ENCODE measurements at places on chromosomes 4 and X.

DNA sequence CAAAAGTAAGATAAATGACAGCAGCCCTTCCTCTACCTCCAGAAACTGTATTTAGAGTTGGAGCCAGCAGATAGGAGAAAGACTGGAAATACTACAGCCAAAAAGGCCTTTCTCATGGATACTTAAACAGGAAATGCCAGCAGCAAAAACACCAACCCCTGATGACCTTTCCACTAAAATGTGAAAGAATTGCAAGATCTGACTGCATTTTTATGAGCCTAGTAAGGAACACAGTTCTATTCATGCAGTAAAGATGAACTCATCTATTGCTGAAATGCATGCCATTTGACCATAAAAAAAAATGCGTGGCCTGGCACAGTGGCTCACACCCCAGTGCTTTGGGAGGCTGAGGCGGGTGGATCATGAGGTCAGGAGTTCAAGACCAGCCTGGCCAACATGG lies 19.9 kb downstream of the ABCG2 start:
- H3K4me1 ChIP-seq: no peaks in the 10 kb centered on the region
- no peak overlapping the region for H3K4me3 ChIP-seq
- no peaks in the 10 kb centered on the region for H3K36me3 ChIP-seq
- no peak overlapping the region for H3K27ac ChIP-seq
- DNase-seq: no peak

DNA sequence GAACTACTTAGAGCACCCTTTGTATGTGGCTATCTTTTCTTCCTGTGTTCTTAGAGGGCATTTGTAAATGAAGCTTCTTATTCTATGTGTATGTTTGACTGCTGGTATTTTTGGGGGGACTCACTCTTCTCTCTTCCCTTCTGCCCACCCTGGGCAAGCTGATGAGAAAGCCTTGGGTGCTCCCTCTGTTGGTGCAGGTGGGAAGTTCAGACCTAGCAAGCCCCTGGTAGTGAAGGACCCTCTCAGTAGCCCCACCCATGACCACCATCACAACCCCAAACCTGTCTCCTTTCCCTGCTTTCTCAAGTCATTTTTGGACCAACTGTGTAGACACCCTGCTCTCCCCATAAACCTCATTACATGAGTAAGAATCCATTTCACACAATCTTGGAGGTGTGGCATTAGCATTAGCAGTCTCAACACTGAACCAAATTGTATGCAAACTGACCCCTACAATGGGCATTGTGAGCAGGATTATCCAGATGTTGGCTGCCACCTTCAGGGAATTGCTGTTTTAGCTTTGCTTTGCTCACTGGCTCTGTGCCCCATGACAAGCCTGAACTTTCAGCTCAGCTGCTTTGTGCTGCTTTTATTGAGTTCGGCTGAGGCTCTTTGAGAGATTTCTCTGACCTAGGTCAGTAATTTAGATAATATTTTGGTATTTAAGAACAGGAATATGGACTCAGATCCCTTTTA lies 27.9 kb downstream of the TRIM61 start:
- H3K27ac ChIP-seq: no peak overlapping the region
- DNase-seq: no peak
- H3K27me3 ChIP-seq: no peaks in the 10 kb centered on the region
- H3K4me3 ChIP-seq: no peak overlapping the region
- no peaks in the 10 kb centered on the region for H3K36me3 ChIP-seq

GRCh38 chrX:14607446-14607985 lies 78.2 kb downstream of the GLRA2 start:
- H3K27ac ChIP-seq: no peak overlapping the region
- no peaks in the 10 kb centered on the region for H3K4me1 ChIP-seq
- no peak for DNase-seq
- H3K36me3 ChIP-seq: no peaks in the 10 kb centered on the region
- H3K4me3 ChIP-seq: no peak overlapping the region

DNA sequence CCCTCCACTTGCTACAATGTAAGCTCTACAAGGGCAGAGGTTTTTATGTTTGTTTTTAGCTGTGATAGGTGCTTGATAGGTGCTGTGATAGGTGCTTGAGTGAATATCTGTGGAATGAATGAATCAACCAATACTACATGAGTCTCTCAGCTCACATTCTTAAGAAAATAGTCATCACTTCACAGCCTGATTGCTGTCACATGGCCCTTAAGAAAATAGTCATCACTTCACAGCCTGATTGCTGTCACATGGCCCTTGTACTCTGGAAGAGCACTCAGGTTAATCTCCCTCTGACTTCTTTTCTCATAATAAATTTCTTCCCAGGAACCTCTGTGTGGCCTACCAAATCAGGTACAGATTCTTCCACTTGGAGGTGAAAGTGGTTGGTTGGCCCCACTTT lies 335.2 kb downstream of the TENM3 start:
- no peak overlapping the region for H3K27ac ChIP-seq
- no peaks in the 10 kb centered on the region for H3K4me1 ChIP-seq
- H3K27me3 ChIP-seq: no peaks in the 10 kb centered on the region
- no peaks in the 10 kb centered on the region for H3K36me3 ChIP-seq

- no peaks in the 10 kb centered on the region for H3K27me3 ChIP-seq
- H3K36me3 ChIP-seq: peaks cover 19% of the 10 kb centered on the region
- H3K27ac ChIP-seq: no peak overlapping the region
- no peak overlapping the region for H3K4me3 ChIP-seq
- peaks cover 18% of the 10 kb centered on the region for H3K4me1 ChIP-seq
These were observed 118.0 kb downstream of the SOWAHB start for GRCh38 chr4:76779740-76780459.

DNA sequence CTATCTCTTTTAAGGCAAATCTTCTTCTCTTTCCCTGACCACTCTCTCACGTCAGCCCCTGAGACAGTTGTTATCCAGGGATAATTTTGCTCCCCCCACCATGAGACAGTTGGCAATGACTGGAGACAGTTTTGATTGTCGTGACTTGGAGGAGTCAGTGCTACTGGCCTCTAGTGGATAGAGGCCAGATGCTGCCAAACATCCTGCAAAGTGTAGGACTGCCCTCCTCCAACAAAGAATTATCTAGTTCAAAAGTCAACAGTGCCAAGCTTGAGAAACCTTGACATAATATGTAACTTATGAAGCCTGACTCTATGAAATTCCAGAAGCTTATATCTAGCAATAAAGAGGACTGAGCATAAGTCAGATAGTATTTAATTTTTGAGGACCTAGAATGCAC lies 502.1 kb upstream of the IGFBP7 start:
- no peak for DNase-seq
- no peak overlapping the region for H3K4me3 ChIP-seq
- no peaks in the 10 kb centered on the region for H3K36me3 ChIP-seq
- no peaks in the 10 kb centered on the region for H3K4me1 ChIP-seq
- H3K27me3 ChIP-seq: no peaks in the 10 kb centered on the region

- no peaks in the 10 kb centered on the region for H3K4me1 ChIP-seq
- no peak overlapping the region for H3K27ac ChIP-seq
- no peak for DNase-seq
- H3K27me3 ChIP-seq: no peaks in the 10 kb centered on the region
- no peaks in the 10 kb centered on the region for H3K36me3 ChIP-seq
These were observed 815.9 kb upstream of the FRG1 start for GRCh38 chr4:189124791-189125190.

- H3K27ac ChIP-seq: no peak overlapping the region
- H3K4me3 ChIP-seq: no peak overlapping the region
- no peaks in the 10 kb centered on the region for H3K27me3 ChIP-seq
- DNase-seq: no peak
- H3K4me1 ChIP-seq: no peaks in the 10 kb centered on the region
- no peaks in the 10 kb centered on the region for H3K36me3 ChIP-seq
These were observed 90.1 kb downstream of the CEP44 start for GRCh38 chr4:174373821-174374220.

DNA sequence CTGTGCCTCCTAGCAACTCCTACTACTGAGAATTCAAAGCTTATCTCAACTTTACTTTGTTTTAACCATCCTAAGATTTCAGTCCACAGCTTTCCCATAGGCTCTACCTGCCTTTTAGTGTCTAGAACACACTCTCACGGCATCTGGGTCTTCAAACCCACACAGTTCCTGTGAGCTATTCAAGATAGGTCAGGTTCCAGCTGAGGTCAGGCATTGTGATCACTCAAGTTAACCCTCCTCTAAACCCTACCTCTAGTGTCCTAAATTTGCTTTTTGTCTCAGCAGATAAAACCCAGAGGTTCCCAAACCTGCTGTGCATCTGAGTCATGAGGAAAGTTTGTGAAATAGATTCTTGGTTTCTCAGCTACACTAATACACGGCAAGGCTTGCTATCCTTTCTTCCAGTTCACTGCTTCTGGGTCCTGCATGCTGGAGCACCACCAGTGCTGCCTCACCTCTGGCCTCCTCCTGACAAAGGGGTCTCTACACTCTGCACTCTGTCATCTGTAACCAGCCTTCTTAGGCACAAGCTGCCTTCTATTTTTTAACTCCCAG lies 324.6 kb upstream of the MAGEB2 start:
- H3K27me3 ChIP-seq: no peaks in the 10 kb centered on the region
- DNase-seq: no peak
- H3K27ac ChIP-seq: no peak overlapping the region
- H3K4me3 ChIP-seq: no peak overlapping the region
- no peaks in the 10 kb centered on the region for H3K4me1 ChIP-seq
- H3K36me3 ChIP-seq: no peaks in the 10 kb centered on the region

DNA sequence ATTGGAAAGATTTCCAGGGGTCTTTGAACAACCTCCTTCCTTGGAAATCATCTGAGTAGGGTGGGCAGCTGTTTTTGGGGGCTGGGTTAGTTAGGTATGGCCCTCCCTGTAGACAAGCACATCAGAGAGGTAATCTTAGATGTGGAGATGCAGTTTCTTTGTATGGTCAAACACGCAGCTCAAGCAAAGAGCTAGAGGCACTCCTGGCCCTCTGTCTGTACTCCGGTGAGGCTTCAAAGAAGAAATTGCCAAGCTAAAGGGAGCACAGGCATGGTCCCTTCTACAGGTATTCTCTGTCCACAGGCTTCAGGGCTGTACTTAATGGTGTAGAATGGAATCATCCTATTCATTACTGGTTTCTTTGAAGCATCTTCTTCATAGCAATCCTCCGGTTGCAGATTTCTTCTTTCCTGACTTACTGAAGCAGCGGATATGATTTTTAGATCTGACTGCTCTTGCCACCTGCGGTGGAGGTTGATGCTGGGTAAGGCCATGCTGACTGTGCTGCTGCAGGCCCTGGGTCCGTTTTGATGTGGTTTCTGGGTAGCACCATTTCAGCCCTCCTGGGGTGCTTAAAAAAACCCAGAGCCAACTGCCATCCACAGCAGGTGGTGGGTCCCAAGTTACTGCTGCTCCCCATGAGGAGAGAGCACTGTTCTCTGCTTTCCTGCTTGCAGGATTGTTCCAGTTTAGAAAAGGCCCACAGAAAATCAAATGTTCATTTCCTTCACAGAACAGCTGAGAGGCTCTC lies 318.9 kb upstream of the GATB start:
- no peak overlapping the region for H3K4me3 ChIP-seq
- H3K27ac ChIP-seq: peak overlapping the region; percentile 47
- peaks cover 22% of the 10 kb centered on the region for H3K4me1 ChIP-seq
- DNase-seq: peak; percentile 90
- H3K27me3 ChIP-seq: no peaks in the 10 kb centered on the region

DNA sequence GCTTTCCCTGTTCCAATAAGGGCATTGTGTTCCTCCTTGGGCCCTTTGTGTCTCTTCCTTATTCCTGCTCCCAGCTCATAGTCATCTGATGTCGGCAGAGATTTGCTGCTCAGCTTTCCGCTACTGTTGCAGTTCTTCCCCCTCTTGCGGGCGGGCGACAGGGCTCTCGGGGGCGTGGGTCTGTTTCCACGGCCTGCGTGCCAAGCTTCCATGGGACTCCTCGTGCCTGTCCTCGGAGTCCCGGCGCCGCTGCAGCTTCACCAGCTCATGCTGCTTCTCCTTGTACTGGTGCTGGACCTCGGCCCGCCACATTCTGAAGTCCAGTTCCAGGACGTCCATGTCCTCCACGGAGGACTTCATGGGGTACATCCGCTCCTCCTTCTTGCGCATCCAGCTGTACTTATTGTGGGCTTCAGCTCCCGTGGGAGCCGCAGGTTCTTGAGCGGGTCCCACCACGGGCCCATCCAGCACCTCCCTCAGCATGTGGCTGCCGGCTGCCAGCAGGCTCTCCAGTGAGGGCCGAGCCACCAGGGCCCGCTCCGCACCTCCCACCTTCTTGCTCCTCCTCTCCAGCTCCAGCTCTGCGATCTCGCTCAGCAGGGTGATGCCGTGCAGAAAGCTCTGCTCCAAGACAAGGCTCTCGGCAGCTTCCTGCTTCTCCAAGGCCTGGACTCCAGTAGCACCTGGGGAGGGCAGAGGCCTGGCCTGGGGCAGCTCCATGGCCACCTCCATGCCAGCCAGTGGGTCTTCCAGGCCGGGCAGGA lies 74.1 kb upstream of the UCP1 start:
- no peaks in the 10 kb centered on the region for H3K36me3 ChIP-seq
- H3K27ac ChIP-seq: no peak overlapping the region

- DNase-seq: no peak
- no peak overlapping the region for H3K4me3 ChIP-seq
- no peaks in the 10 kb centered on the region for H3K27me3 ChIP-seq
- H3K4me1 ChIP-seq: no peaks in the 10 kb centered on the region
- H3K36me3 ChIP-seq: no peaks in the 10 kb centered on the region
- H3K27ac ChIP-seq: no peak overlapping the region
These were observed 99.1 kb upstream of the TLR2 start for GRCh38 chr4:153585026-153585425.

- no peak overlapping the region for H3K4me3 ChIP-seq
- no peaks in the 10 kb centered on the region for H3K36me3 ChIP-seq
- H3K27ac ChIP-seq: no peak overlapping the region
- H3K4me1 ChIP-seq: no peaks in the 10 kb centered on the region
These were observed 9.3 kb downstream of the KLHL15 start for GRCh38 chrX:24017674-24018073.
